Amygdala (tissue), 56 donors: ENCODE measurements at places on chromosomes 5 and 9.

DNA sequence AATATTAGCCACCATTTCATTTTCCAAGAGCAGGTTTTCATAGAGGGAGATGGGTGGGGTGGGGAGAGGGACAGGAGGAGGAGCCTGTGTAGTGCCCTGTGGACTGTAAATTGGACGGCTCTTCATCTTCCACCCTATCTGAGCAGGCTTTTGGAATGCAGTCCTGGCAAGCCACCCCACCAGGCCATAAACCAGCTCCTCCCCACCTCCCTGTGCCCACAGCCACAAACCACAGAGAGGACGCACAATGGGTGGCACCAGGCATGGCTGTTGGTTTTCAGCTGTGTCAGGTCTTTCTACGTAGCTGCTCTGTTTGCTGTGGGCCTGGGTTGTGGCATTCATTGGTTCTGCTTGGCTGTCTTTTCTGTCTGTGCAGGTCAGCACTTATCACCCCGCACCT lies 58.0 kb downstream of the PLAC8L1 start:
- DNase-seq: no peak

DNA sequence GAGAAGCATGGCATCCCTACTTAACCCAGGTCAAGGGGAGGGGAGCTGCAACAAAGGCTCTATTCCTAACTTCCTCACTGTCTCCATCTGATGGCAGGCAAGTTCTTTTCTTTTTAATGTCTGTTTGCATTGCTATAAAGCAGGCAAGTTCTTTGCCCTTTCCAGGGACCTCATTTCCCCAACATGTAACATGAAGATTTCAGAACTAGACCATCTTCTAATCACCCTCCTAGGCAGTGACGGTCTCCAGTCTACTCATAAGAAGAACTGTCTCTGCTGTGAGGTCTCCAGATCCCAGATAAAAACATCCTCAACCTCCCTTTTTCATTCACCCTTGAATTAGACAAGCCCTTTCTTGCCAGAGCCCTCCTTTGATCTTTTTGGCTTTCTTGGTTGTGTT lies 42.1 kb downstream of the PPP1R2B start:
- no peak for DNase-seq

- DNase-seq: no peak
These were observed 30.8 kb downstream of the KLHL3 start for GRCh38 chr5:137705106-137705505.

DNA sequence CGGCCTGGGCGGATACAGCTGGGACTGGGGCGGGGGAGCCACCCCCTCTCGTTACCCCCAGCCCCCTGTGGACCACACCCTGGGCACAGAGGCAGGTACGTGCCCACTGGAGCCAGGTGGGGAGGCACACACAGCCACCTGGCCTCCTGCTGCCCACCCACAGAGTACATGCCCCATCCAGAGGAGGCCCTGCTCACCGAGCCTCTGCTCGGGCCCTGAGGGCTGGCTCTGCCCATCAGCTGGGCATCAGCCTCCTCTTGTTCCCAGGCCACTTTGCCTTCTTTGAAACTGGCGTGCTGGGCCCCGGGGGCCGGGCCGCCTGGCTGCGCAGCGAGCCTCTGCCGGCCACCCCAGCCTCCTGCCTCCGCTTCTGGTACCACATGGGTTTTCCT lies 6.3 kb downstream of the MAMDC4 start:
- no peak for DNase-seq

GRCh38 chr9:106878081-106878837 lies 15.3 kb downstream of the ZNF462 start:
- no peak for DNase-seq

DNA sequence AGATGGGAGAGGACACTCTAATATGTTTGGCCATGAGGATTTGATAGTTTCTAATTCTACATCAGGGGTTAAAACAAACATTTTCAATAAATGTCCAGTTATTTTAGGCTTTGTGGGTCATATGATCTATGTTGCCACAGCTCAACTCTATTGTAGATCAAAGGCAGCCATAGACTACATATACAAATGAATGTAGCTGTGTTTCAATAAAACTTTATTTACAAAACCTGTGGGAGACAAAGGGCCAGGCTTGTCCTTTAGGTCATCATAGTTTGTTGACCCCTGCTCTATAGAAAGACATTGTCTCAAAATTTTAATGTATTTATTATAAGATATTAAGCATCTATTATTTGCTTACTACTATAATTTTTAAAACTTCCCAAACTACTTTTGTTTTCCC lies 325.4 kb upstream of the MEF2C start:
- no peak for DNase-seq

DNA sequence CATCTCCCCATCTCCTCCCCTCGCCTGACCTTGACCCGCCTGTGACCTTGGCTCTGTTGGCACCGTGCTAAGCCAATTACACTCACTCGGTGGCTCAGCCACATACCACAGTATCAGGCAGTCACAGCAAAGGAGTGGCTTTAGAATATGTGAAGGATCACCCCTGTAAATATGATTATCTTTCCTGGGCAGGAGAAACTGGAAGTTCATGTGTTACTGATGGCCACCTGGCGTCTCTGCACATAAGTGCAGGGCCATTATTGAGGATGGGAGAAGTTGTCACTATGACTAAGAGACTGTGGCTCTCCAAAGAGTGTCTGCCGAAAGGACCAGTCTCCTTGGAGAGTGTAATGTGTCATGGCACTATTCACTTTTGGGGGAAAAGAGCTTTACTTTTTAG lies 116.9 kb upstream of the S1PR3 start:
- no peak for DNase-seq

DNA sequence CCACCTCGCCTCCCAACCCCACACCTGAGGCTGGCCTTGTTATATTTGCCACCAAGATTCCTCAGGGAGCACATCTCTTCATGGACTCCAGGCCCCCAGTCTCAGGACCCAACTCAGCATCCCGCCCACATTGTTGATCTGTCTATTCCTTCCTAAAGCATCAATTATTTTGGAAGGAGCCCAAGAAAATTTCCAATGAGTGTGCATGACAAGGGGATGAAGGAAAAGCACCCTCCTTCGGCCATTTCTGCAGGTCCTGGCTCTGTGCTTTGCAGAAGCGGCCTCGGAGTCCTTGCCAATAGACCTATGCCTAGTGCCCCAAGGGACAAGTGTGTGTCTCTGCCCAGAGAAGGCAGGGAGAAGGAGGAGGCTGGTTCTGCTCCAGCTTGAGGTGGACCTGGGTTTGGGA lies 273.2 kb downstream of the GADD45G start:
- DNase-seq: no peak

DNA sequence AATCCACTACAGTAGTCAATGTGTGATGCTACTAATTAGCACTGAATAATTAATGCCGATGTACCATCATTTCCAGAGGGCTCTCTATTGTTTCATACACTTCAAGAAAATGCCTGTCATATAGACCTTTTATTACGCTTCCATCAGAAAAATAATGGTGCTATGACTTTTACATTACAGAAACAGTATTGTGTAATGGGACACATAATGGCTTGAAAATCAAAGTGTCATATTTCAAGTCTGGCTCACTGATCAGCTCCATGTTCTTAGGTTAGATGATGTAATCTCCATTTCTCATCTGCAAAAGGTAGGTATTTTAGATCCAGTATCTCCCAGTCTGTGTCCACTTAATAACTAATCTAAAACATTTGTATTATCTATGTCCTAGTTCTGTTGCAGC lies 990.6 kb upstream of the TYRP1 start:
- no peak for DNase-seq

GRCh38 chr5:407801-408268 lies 35.1 kb upstream of the EXOC3 start:
- no peak for DNase-seq

DNA sequence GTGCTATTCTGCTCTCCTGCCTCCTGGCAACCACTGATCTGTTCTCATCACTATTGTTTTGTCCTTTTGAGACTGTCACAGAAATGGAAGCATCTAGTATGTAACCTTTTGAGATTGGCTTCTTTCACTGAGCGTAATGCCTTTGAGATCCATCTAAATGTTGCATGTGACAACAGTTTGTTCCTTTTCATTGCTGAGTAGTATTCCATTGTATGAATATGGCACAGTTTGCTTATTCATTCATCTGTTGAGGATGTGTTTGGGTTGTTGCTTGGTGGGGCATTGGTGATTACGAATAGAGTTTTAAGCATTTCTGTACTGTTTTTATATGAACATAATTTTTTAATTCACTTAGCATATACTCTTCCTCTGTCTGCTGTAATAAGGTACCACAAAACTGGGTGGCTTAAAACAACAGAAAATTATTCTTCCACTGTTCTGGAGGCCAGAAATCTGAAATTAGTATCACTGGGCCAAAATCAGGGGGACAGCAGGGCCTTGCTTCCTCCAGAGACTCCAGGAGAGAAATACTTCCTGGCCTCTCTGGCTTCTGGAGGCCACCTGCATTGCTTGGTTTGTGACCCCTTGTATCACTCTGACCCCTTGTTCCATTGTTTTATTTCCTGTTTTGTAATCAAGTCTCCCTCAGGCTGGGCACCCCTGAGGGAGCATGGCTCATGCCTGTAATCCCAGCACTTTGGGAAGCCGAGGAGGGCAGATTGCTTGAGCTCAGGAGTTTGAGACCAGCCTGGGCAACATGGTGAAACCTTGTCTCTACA lies 53.0 kb downstream of the EXOSC2 start:
- no peak for DNase-seq

DNA sequence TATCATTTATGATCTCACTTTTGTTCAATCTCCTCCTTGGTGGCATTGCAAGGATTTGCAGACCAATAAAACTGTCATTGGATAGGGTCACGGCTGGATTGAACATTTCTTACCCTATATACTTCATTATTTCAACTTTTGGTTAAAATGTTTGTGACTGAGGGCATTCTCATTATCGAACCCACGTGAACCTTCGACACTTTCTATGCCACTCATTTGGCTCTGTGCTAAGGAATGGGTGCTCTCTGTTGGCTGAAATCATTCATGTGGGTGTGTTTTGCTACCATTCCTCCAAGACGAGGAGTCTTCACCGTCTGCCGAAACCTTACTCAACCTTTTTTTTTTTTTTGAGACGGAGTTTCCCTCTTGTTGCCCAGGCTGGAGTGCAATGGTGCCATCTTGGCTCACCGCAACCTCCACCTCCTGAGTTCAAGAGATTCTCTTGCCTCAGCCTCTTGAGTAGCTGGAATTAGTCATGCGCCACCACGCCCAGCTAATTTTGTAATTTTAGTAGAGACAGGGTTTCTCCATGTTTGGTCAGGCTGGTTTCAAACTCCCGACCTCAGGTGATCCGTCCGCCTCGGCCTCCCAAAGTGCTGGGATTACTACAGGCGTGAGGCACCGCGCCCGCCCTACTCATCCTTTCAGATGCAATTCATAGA lies 62.5 kb downstream of the CSNK1A1 start:
- no peak for DNase-seq

DNA sequence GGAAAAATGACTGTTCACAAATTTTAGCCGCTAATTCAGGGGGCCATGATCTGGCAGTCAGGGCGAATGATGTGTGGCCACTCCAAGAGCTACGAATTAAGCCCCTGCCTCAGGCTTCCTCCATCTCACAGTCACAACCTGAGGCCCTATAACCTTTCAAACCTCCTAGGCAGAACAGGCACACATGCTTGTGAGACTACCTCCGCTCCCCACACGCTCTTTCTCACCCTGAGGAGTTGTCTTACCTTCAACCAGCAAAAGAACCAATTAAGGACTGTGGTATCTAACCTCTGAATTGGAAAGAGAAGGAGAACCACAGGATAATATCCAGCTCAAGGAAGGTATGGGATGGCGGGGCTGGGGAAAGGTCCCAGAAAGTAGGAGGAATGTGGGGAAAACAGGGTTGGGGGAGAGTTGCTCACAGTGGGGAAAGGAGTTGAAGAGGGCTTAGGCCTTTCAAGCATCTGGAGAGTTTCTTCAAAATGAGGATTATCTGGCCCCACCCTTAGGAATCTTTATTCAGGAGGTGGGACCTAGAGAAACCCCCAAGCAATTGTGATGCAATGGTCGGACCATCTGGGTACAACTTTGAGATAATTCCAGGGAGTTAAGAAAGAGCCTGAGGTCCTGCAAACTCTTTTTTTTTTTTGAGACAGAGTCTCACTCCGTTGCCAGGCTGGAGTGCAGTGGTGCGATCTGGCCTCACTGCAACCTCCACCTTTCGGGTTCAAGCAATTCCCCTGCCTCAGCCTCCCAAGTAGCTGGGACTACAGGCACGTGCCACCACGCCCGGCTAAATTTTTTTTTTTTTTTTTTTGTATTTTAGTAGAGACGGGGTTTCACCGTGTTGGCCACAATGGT lies 5.5 kb downstream of the PCDH1 start:
- DNase-seq: no peak

DNA sequence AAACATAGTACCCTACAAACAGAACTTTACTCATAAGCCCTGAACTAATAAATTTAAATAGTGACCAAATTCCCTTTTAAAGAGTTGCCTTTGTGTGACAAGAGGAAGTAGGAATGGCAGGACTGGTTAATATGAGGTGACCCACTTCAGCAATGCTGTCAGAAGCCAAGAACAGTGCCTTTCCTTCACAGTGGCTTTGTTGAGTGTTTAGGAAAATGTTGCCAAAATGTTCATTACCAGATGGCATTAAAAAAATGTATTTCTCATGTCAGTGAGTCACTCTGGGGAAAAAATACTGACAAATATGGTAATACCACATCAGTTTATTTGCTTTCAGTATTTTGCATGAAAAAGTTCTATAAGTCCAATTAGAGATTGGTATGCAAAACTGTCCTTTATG lies 103.3 kb downstream of the DIRAS2 start:
- DNase-seq: no peak

GRCh38 chr5:103108086-103108485 lies 11.9 kb downstream of the GIN1 start:
- DNase-seq: no peak

GRCh38 chr9:8115570-8115969 lies 316.0 kb upstream of the DMAC1 start:
- no peak for DNase-seq

GRCh38 chr5:63919763-63920478 lies 42.3 kb downstream of the HTR1A start:
- DNase-seq: no peak

GRCh38 chr5:35939639-35940038 lies 1.2 kb upstream of the CAPSL start:
- no peak for DNase-seq

DNA sequence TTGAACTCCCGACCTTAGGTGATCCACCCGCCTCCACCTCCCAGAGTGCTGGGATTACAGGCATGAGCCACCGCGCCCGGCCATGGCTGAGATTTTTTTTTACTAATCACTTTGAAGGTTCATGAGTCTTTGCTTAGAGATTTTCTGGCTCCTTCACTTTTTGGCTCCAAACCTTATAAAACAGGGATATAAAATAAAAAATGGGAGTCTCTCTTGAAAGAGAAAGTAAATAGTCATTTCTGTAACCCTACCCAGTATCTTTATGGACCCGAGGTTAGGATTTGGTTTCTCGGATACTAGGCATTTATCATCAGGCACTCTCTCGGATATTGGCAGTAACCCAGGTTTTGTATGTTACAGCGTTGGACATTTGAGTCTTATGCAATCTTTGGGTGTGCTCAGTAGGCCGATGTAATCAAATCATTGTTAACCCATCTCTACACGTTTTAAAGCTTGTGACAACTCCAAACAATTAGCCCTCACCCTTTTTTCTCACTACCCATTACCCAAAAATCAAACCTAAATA lies 25.3 kb downstream of the STXBP1 start:
- DNase-seq: no peak
